ENCODE measurements at places on chromosomes 13 and 19. TPM values are rescaled to one million over a fixed set of nuclear protein-coding genes. Genes with fewer than 3 reads are reported as not detected.

Gene OR7D4
- 0.69 TPM for total RNA-seq

DNA sequence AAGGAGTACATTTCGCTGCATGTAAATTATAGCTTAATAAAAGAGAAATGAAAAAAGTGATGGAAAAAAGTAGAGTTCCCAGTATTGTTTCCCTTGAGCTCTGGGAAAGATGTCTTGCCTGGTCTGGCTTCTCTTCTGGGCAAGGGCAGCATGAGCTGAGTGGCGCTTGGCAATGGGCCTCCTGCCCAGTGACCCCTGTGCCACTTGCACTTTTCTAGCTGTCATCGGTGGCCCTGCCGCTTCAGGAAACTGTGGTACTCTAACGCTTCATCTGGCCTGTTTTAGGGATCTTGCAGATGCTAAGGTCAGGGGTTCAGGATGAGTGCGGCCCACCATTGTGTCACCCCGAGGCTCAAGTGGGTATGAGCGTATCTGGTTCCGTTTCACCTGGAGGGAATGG is 161.4 kb downstream of the MTUS2 start:
- ATAC-seq, result no peak

GRCh38 chr13:20093951-20094350 is 66.9 kb downstream of the GJA3 start:
- no peak for ATAC-seq

Gene RXFP2
- total RNA-seq, result 0.10 TPM

Gene RHPN2
- total RNA-seq, result 14.5 TPM

GRCh38 chr19:42295831-42296525 is 6.0 kb upstream of the PRR19 start:
- ATAC-seq, result peak; percentile 71

DNA sequence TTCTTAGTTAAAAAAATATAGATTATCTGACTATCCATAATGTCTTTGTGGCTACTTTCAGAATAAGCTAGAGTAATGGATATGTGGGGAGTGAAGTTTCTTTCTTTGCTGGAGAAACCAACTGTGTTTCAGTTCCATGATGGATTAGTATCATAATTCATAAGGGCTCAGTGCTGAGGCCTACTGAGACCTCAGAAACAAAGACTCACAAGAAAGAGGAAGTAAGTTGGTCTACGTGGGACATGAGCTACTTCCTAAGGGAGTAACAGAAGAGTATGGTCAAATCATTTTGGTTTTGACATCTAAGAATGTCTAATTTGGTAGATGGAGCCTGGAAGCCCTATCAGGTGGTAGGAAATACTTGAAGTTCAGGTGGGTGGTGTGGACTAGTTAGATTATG is 99.0 kb upstream of the HTR2A start:
- no peak for ATAC-seq

GRCh38 chr13:39803851-39804250 is 148.4 kb downstream of the COG6 start:
- no peak for ATAC-seq

DNA sequence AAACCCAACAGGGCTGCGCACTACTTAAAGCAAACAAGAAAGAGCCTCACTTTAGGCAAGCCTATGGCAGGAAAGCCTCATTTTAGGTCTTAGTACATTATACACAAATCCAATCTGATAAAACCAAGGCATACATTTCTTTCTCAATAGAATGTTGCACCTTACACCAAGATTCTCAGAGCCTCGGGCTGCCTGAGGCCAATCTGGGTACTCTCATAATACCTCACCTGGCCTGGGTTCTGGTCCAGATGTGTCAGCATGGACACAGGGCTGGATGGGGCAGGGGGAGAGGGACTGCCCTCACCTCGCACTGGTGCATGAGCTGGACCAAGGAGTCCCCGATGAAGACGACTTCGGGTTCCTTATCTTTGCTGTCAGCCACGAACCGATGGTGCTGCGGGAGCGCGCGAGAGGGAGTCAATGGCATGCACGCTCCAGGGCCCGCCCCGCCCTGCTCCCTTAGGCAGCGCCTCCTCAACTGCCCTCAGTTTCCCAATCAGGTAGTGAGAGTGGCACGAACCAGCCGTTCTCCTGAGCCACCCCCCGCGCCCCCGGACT is at the start of gene PRR19:
Gene PRR19 (plus strand): TSS at position 487 of the 558 bp plus-strand sequence. CDS start 7,453 bp downstream, outside the sequence.
- ATAC-seq, result peak; percentile 49

DNA sequence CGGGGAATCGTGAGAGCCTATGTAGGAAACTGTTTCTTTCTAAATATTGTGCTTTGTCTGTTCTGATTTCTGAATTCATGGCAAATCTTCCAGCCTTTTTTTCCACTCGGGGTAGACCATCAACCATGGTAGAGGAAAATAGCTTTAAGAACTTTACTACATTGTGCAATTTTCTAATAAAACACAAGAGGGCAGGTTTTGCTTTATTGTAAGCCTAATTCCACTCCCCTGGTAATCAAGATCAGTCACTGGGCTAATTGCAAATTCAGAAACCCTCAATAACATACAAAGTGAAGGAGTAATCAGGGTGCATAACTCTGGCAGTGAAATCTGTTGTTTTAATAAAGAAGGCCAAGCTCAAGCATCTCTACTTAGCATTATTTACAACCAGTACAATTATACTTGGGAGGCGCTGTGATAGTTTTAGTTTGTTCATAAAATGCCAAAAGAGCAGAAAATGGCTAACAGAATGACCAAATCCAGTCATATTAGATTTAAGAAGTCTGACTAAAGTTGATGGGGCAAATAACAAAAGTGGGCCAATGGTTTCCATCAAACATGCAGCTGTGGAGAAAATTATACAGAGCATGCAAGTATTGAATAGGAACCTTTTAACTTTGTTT is 43.8 kb downstream of the DCT start:
- peak; percentile 67 for ATAC-seq

DNA sequence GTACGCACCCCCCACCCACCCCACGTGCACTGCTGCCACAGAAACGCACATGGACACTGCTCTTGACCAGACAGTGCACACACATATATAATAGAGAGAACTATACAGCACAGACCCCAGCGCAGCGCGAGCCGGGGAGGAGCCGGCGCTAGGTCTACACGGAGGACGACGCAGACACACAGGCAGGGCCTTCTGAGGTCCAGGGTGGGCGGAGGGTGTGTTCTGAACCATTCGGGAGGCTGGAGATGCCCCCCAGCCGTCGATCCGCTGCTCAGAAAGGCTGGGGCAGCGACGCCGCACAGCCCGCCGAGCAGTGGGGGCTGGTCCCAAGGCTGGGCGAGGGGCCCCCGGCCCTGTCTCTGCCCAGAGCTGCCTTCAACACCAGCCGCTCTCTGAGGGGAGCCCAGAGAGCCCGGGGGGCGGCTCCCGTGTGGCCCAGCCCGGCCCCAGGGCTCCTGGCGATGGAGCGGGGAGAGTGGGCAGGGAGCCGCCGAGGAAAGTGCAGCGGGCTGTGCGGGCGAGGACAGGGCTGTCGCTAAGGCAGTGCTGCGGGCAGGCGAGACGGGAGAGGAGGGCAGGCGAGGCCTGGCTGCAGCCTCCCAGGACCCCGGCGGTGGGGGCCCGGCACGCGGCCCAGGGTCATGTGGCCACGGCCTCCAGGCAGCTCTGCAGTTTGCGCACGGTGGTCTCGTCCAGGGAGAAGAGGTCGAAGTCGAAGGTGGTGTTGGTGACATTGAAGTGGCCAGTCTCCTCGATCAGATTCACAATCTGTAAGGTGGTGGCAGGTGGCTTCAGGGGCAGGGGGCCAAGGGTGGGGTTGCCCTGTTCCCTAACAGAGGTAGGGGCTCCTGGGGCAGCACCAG is 67.1 kb downstream of the MLLT1 start:
- ATAC-seq, result no peak

GRCh38 chr13:28346154-28346553 is 148.8 kb downstream of the FLT1 start:
- no peak for ATAC-seq

DNA sequence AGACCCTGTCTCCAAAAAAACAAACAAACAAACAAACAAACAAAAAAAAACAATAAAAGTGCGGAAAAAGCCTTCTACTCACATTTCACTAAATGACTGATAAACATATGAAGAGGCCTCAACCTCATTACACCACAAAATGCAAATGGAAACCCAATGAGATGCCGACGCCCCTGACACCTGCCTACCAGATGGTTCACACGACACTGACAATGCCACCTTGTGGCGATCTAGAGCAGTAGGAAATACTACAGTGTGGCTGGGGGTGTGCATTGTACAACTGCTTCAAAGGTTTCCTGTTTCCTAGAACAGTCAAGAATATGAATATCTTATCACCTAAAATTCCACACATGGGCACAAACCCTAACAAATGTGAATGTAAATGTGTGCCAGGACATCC is 14.0 kb downstream of the SCGB2B2 start:
- peak; percentile 87 for ATAC-seq

Gene IGFL1
- not detected for total RNA-seq

DNA sequence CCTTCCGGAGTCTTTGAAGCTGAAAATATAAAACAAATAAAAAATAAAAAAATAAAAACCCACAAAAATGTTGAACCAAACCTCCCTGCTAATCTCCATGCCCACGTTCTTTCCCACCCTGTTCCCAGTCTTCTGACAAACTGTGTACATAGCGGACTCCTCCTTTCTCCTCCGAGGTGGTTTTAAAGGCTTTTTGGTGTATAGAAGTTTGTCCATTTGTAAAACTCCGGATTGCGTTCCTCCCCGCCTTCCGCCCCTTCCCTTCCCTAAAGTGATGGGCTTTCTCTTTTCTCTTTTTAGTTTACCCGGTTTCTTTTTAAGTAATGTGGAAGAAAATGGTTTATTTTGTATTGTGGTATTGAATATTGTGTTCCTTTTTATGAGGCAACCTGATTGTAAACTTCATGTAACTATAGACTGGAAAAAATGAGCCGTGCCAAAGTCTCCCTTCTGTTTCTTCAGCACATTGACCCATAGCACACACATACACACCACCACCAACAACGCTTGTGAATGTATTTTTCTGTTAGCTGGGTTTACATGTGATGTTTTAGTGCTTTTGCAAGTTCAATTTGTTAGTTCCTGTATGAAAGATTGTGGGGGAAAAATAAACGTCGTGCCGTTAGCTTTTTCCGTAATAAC is 4.4 kb downstream of the ZIC2 start:
- ATAC-seq, result no peak

- ATAC-seq, result no peak
Measured at GRCh38 chr13:29474991-29475390, 120.5 kb downstream of the SLC7A1 start.

All from motor neuron (in vitro differentiated cells).